Activated naive CD8-positive, alpha-beta T cell treated with anti-CD3 and anti-CD28 coated beads for 36 hours (primary cell): ENCODE measurements at places on chromosomes 3 and 15.

DNA sequence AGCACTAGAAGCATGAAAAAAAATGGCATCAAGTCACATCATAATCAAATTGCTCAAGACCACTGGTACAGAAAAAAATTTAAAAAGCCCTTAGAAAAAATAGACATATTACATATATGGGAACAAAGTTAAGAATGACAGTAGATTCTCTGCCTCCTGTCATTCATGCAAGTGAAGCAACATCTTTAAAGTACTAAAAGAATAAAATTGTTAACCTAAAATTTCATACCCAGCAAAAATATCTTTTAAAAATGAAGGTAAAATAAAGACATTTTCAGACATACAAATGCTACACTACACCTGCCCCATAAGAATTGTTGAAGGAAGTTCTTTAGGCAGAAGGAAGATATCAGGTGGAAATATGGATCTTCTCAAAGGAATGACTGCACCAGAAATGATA lies 55.9 kb downstream of the THSD4 start:
- DNase-seq = no peak

- DNase-seq = no peak
Measured at GRCh38 chr3:168003911-168004310, 91.8 kb downstream of the GOLIM4 start.

DNA sequence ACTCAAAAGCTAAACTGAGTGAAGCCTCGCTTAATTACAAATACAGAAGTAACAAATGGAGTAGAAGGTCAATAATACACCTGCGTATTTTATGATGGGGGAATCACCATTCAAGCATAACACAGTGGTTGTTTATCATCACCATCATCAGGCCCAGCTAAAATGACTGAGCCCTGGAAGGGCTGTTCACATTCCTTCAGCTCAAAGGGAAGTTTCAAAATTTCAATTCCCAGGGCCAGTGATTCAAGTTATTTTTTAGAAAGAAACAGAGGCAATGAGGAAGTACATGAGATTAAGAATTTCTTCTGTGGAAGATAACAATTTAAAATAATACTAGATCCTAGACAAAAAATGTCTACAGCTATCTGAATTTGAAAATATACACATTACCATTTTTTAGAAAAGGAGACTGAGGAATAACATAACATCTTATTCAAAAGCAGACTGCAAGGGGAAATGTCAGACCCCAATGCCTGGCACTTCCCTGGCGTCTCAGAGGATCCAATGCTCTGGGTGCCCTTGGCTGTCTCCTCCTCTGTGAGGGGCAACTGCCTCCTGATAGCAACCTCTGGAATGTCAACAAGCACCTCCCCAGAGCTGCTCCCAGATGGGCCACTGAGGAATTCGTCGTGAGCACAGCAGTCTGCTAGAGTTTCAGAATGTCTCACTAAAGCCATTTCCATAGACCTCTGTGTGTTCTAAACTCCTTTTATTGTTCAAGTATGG lies 22.8 kb downstream of the EHD4 start:
- DNase-seq = no peak

- DNase-seq = no peak
Measured at GRCh38 chr15:49238342-49238741, 68.3 kb downstream of the GALK2 start.

- DNase-seq = peak; percentile 25
Measured at GRCh38 chr3:72756900-72757299, 91.3 kb downstream of the SHQ1 start.

DNA sequence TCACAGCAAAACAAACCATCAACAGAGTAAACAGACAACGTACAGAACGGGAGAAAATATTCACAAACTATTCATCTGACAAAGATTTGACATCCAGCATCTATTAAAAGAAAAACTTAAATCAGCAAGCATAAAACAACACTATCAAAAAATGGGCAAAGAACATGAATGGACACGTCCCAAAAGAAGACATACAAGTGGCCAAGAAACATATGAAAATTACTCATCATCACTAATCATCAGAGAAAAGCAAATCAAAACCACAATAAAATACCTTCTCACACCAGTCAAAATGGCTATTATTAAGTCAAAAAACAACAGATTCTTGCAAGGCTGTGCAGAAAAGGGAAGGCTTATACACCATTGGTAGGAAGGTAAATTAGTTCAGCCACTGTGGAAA lies 13.7 kb upstream of the SERPINI2 start:
- no peak for DNase-seq

DNA sequence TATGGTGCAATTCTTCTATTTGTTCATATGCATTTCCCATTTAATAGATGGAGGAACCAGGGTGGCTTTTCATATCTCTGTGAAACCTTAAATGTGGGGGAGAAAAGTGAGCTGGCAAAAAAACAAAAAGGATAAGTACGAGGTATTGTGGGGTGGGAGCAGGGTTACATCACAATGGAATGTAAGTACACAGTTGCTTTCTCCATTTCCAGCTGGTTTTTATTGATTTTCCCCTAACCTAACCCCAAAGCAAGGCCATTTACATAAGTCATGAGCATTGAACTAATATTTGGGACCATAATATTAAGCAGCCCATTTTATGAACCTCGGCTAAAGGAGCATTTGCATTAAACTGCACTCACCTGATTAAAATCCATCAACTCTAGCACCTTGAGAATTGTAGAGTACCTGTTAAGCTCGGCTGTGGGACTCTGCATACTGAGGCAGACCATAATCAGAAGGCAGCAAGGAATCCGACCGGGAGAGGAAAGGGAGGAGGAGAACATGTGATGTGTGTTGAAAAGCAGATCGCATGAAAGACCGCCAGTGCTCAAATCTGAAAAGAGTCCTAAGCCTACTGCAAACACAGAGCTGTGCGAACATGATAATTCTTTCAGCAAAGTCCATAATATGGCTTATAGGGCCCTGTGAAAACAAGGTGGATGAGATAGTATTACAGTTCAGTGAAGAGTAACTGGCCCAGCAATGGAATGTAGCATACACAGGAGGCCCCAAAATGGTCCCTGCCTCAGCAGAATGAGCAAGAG lies 513.4 kb downstream of the FHIT start:
- DNase-seq = no peak

DNA sequence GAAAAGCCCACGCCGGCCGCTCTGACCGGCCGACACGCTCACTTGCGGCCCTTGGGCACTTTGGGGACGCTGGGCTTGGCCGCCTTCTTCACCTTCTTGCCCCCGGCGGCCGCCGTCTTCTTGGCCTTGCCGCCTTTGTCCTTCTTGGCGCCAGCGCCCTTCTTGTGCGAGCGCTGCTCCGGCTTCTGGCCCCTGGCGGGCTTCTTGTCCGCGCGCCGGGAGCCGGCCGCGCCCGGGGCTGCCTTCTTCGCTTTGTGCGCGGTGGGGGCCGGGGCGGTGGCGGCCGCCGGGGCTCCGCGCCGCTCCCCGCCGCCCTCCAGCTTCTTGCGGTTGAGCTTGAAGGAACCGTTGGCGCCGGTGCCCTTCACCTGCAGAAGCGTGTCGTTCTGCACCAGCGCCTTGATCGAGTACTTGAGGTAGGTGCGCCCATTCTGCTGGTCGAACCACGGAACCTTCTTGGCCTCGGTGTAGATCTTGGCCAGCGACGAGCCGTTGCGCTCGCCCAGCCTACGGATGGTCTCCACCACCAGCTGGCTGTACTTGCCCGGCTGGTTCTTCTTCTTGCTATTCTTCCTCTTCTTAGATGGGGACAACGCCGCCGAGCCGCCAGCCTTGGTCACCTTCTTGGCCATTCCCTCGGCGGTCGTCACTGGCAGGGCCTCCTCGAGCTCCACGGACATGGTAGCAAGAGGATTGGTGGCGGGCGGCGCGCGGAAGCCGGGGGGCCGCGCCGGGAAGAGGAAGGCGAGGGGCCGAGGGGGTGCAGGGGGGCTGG lies 36.7 kb downstream of the HMCES start:
- peak; percentile 40 for DNase-seq

DNA sequence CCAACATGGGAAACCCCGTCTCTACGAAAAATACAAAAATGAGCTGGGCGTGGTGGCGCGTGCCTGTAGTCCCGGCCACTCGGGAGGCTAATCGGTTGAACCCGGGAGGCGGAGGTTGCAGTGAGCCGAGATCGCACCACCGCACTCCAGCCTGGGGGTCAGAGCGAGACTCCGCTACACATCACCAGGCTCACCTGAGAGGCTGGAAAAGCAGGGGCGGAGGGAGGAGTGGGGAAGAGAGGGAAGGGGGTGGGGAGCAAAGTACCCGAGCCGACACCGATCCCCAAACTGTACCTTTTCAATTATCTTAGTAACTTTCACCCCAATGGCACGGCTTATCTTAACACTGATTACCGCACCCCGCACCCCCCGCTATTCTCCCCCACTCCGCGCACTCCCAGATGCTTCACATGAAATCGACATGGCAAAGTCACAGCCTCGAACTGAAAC lies 46.4 kb upstream of the SYNM start:
- DNase-seq = no peak

GRCh38 chr3:114103858-114104257 lies 47.3 kb downstream of the QTRT2 start:
- DNase-seq = no peak

DNA sequence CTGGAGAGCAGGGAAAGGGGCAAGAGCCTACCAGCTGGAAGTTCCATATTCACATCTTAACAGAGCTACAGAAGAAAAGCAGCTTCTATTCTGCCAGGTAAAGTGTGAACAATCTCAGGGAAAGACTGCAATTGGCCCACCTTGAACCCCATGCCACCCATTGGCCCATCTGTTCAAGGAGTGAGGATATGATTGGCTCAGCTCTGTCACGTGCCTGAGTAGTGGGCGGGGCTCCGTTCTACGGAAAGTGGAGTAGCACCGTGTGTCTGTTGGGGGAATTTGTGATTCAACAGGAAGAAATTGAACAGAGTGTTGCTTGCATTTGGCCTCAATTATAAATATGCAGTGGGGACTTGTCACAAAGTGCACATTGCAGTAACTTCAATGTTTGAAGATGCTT lies 81.8 kb downstream of the MINAR1 start:
- DNase-seq = no peak

DNA sequence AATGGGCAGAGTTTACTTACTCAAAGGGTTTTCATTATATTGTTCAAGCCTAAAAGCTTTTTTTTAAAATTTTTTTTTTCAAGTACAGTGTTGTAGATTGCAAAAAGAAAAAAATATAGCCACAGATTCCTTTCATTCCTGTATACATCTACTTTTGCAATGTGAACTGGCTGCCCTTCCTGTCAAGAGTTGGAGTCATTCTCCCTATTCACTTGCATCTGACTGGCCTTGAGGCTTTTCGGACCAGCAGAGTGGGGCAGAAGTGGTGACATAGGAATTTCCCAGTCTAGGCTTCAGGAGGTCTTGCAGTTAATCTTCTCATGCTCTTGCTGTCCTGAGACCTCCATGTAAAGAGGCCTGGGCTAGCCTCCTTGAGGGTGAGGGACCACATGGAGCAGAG lies 218.3 kb upstream of the CFAP20DC start:
- no peak for DNase-seq

GRCh38 chr3:167251678-167252077 lies 128.4 kb downstream of the ZBBX start:
- no peak for DNase-seq

DNA sequence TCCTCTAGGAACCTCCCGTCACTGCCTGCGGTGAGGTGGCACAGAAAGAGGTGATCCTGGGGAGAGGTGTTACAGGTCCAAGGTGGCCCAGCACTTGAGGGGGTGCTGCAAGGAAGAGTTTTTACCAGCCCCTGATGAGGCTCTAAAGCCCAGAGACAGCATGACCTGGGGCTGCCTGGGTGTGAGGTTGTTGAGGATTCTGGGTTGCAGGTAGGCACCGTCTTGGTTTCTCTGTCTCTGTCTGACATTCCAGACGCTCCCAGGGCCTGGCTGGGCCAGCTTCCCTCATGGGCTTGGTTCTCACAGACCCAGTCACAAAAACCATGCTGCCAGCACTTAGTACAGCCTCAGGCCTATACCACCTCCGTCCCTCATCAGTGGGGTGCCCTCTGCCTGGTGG lies 31.1 kb downstream of the DNAJB8 start:
- no peak for DNase-seq

- DNase-seq = no peak
Measured at GRCh38 chr15:47719730-47720129, 2.4 kb downstream of the SEMA6D start.

DNA sequence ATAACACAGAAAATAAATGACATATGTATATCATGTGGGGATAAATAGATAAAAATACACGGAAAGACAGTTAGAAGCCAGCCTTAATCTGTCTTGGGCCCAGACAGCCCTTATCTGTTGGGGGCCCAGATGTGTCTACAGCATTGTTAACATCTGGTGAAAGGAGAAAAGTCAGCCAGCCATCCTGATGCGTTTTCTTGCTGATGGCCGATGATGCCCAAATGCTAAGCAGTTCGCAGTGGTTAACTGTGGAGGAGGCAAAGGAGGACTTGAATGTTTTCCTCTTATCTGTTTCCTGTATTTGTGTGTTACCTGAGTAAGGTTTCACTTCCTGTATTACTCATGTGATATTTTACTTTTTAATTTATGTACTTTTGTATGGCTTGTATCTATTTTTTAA lies 46.2 kb downstream of the NOX5 start:
- DNase-seq = peak; percentile 11

DNA sequence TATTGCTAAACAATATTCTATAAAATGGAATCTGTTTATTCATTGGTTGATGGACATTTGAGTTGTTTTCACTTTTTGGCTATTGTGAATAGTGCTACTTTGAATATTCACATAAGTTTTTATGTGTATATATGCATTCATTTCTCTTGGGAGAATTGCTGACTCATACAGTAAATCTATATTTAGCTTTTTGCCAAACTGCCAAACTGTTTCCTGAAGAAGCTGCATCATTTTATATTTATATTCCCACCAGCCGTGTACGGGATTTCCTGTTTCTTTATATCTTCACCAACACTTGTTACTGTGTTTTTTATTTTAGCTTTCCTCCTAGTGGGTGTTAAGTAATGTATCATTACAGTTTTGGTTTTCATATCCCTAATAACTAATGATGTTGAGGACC lies 12.5 kb upstream of the TCAIM start:
- no peak for DNase-seq

GRCh38 chr3:122572940-122573412 lies 4.5 kb upstream of the PARP15 start:
- peak; percentile 12 for DNase-seq

GRCh38 chr3:120765830-120766493 lies 23.4 kb downstream of the GTF2E1 start:
- no peak for DNase-seq

DNA sequence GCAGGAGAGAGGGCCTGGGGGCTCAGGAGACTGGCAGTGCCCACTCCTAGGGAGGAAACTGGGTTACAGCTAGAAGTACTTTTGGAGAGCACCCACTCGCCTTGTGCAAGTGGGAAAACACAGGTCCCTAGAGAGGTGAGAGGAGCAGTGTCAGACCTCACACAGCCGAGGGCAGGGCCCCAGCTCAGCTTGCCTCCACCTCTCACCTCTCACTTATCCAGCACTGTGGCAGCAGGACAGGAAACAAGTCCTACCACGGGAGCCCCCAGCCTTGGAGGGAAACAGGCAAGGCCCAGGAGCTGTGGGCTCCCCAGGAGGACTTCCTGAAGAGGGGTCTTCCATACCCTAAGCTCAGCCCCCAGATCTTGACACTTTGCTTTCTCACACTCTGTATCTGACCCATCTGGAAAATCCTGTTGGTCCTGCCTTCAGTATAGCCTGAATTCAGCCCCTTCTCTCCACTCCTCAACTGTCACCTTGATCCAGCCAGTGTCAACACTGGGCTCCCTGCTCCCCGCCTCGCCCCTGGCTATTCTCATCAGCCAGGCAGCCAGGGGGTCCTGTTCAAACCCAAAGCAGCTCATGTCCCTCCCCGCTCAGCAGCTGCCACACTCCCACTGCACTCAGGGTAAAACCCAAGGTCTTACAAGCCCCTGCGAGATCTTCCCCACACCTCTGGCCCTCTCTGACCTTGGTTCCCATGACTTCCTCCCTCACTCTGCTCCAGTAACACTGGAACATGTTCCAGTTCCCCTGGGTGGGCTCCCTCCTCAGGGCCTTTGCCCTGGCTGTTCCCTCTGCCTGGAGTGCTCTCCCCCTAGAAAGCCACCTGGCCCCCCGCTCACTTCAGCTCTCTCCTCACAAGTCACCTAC lies 870 bp upstream of the TMEM40 start:
- DNase-seq = no peak
